ENCODE measurements at places on chromosomes 3 and 15.

- DNase-seq: no peak
Observed at GRCh38 chr3:72786668-72787067, 61.6 kb downstream of the SHQ1 start.

GRCh38 chr3:55409806-55410205, 77.3 kb downstream of the WNT5A start:
- DNase-seq: no peak

DNA sequence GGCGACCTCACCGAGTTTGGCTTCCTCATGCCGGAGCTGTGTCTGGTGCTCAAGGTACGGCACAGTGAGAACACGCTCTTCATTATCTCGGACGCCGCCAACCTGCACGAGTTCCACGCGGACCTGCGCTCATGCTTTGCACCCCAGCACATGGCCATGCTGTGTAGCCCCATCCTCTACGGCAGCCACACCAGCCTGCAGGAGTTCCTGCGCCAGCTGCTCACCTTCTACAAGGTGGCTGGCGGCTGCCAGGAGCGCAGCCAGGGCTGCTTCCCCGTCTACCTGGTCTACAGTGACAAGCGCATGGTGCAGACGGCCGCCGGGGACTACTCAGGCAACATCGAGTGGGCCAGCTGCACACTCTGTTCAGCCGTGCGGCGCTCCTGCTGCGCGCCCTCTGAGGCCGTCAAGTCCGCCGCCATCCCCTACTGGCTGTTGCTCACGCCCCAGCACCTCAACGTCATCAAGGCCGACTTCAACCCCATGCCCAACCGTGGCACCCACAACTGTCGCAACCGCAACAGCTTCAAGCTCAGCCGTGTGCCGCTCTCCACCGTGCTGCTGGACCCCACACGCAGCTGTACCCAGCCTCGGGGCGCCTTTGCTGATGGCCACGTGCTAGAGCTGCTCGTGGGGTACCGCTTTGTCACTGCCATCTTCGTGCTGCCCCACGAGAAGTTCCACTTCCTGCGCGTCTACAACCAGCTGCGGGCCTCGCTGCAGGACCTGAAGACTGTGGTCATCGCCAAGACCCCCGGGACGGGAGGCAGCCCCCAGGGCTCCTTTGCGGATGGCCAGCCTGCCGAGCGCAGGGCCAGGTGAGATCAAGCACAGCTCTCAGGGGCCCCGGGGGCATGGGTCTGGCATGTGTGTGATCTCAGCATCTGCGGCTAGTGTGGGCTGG, 7.1 kb upstream of the STAB1 start:
- DNase-seq: no peak

GRCh38 chr3:47355010-47355409, 25.8 kb upstream of the PTPN23 start:
- no peak for DNase-seq

- DNase-seq: no peak
Observed at GRCh38 chr3:178419071-178419470, 117.2 kb upstream of the KCNMB2 start.

DNA sequence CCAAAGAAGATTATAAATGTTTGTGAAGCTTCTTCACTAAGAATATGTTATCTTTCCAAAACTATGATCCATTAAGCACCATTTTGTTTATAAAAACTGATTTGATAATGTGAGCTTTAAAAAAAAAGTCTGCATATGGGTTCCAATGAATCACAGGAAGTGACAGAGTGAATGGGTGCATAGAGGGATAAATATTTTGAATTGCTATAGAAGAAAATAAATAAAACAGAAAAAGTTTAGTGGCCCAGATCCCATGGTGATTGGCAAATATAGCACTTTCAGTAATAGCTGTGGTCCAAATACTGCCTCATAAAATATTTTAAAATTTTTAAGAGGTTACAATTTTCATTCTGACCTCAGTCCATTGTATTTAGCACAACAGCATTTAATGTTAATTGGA, 19.2 kb downstream of the CPA3 start:
- no peak for DNase-seq

DNA sequence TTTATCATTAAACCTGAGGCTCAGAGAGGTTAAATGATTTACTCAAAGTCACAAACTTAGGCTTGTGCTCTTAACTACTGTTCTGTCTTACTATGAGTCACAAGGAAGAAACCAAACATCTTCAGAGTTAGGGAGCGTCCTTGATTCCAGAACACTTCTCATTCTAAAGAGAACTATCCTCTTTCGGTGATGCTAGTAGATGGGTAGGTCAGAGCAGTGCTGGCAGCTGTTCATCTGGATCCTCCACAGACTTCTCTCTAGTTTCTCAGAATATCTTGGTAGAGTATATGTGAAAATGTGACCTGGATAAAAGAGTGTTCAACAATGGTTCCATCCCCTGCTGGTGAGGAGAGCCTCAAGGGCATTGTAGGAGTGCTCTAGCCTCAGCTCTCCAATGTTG, 3.3 kb downstream of the ARL6IP5 start:
- DNase-seq: no peak

GRCh38 chr3:67357610-67358458, 296.6 kb downstream of the SUCLG2 start:
- no peak for DNase-seq

Measured in stimulated activated CD8-positive, alpha-beta memory T cell treated with anti-CD3 and anti-CD28 coated beads, Interleukin-15, amount 100 ng/mL, for 48 hours (primary cell).